ENCODE measurements at places on chromosomes 4 and X.
A peak's percentile ranks its signal among the peaks of the same experiment; 100 is the strongest.

DNA sequence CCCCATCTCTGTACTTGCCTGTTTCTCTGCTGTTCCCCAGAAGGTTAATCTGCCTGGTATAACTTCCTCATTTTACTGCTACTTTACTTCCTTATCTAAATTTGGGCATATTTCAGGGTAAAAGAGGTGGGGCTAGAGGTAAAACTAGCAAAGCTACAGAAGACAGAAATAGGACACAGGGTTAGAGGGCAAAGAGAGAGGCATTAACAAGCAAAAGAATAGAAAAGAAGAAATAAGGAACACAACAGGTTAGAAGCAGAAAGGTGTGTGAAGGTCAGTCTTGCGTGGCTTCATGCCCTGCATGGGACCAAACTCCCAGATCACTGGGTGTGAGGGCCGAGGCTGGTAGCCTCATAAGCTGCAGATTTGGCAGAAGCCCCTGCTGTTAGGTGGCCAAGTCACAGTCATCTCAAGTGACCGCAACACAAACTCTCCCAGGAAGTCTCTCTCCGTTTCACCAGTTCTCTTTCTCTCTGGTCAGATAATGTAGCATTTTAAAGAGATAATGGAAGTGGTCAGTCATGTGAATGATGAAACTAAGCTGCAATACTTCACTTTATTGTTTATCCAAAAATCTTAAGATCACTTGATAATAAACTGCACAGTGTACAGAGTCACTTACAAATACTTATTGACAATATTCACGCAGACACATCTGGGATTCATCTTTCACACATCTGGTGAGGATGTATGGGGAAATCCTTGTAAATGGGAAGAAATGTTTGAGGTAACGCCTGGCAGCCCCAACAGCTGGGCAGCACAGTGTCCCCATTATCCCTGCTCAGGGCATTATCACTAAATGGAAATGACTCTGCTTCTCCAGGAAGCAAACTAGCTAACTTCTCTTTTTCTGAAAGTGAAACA lies 16.4 kb downstream of the TMEM154 start:
- no peak for DNase-seq

GRCh38 chrX:17595456-17596035 lies 141.7 kb upstream of the SCML1 start:
- no peak for DNase-seq

GRCh38 chrX:97401154-97401553 lies 517.4 kb downstream of the RPA4 start:
- DNase-seq: no peak

- no peak for DNase-seq
These were observed 58.4 kb downstream of the IL21 start for GRCh38 chr4:122562449-122562848.

DNA sequence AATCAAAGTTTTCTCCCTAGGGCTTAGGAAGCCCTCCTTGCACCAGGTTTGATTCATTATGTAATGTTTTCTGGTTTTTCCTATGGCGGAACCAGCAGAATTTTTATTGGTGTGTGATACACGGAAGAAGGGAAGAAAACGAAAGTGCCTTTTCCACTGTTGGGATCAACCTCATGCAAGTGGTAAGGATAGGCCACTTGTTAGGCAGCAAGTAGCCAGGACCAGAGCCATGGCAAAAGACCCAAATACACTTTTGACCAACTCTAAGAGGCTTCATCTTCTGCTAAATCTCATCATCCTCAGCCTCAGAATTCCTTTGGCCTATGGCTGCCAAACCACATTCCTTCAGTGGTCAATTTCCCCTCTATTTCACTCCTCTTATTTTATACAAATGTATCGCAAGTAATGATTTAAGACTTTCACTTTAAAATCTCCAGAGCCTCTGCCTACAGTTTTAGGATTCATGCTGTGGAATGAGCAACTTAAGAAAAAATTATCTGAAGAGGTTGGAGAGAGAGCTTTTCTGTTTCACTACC lies 21.2 kb downstream of the PPAT start:
- no peak for DNase-seq

- DNase-seq: peak; percentile 66
These were observed 645 bp upstream of the RAB28 start for GRCh38 chr4:13484749-13485221.

- no peak for DNase-seq
These were observed 392.6 kb upstream of the FTHL17 start for GRCh38 chrX:31464306-31464915.

GRCh38 chr4:38600575-38600974 lies 63.4 kb upstream of the KLF3 start:
- peak; percentile 20 for DNase-seq

DNA sequence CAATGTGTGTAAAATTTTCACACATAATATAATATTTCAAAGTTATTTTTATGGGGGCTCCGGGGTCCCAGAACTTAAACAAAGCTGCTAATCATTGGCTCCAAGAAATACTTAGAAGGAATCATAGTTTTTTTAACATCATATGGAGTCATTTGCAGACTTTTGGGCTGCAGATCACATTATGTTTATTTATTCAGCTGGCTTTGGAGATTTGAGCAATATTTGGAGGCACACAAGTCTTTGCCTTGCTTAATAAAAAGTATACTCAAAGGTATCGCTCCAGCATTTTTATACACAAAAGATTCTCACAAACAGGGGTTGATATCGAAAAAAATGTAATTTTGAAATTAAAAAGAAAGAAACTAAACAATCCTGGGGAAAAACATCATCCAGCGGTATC lies 382.5 kb upstream of the TENM3 start:
- DNase-seq: no peak

GRCh38 chr4:86837691-86838503 lies 11.3 kb downstream of the SLC10A6 start:
- no peak for DNase-seq

Data from CD4-positive, alpha-beta T cell treated with Interleukin-1 beta for 1 hour (primary cell).